ENCODE measurements at places on chromosomes 5 and 9.

GRCh38 chr5:99239826-99240360, 311.1 kb upstream of the CHD1 start:
- no peak for DNase-seq

- DNase-seq, result no peak
Observed at GRCh38 chr5:41841325-41841724, 28.9 kb downstream of the OXCT1 start.

DNA sequence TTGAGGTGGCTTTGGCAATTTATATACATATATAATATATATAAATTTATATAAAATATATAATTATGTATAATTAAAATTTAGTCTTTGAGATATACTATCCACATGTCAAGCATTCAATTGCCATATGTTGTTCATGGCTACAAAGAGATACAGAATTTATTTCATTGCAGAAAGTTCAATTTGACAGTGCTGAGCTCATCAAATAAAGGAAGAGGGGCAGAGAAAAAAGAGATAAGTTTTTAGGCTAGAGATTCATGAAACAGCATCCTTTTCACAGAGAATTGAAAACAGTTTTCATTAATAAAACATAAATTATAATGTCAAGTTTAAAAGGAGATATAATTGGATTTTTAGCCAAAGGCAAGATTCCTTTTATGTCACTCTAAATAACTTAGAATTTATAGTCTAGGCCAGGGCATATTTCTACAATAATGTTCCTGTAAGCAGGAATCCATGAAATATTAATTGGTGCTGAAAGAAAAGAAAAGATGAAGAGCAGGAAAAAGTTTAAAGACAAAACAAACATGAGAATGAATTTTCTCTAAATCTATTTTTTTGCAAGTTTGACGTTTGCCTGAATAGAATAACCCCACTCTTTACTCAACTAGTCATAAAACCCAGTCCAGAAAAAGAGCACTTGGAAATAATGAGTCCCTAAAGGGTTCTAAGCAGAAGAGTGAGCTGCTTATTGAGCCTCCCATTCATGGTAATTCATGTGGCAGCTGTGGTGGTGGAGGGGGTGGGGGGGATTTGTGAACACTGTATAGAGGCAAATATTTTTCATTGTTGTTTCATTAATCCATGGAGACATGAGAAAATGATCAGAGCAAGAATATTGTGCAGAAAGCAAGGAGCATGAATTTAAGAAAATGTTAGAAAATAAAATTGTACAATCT, 1279.5 kb downstream of the CDH12 start:
- DNase-seq, result peak; percentile 30

GRCh38 chr5:159240301-159240870, 22.7 kb upstream of the UBLCP1 start:
- DNase-seq, result no peak

DNA sequence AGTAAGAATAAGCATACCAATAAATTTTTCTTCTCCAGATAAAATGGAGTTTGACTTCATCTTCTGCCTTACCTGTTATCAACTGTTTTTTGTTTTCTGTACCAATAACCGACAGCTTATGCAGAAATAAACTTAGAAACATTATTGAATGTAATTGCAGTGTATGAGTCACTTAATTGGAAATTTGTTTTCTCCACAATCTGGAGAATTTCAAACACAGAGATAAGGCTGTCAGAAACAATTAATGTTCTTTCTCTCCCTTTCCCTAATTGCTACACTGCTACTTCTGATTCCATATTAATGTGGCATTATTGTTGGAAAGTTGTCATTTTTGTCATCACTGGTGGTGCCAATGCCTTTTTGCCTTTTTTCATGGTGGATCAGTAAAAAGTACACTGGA, 180.3 kb downstream of the SLCO4C1 start:
- no peak for DNase-seq

- DNase-seq, result no peak
Observed at GRCh38 chr5:179373961-179374505, 28.8 kb upstream of the ADAMTS2 start.

DNA sequence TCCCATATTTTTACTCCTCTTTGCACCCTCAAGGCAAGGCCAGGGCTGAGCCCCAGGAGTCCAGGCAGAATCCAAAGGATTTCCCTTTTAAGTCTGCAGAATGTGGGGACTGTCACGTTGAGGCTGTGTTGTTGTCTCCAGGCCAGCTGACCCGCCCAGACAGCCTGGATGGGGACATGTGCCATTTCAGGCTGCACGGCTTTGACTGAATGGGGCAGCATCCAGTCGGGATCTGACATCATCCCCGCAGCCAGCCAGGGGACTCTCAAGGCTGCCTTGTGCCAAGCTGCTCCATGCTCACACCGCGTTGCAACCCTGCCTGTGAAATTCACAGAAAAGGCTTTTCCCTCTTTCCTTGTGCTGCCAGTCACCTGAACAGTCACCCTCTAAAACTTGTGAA, 2.2 kb upstream of the ZNF366 start:
- DNase-seq, result peak; percentile 76

- DNase-seq, result no peak
Observed at GRCh38 chr5:171850324-171850947, 64.8 kb downstream of the SMIM23 start.

GRCh38 chr9:137007816-137008270, 11.5 kb upstream of the CLIC3 start:
- DNase-seq, result no peak

- DNase-seq, result no peak
Observed at GRCh38 chr9:77833561-77834429, 185.7 kb upstream of the GNA14 start.

DNA sequence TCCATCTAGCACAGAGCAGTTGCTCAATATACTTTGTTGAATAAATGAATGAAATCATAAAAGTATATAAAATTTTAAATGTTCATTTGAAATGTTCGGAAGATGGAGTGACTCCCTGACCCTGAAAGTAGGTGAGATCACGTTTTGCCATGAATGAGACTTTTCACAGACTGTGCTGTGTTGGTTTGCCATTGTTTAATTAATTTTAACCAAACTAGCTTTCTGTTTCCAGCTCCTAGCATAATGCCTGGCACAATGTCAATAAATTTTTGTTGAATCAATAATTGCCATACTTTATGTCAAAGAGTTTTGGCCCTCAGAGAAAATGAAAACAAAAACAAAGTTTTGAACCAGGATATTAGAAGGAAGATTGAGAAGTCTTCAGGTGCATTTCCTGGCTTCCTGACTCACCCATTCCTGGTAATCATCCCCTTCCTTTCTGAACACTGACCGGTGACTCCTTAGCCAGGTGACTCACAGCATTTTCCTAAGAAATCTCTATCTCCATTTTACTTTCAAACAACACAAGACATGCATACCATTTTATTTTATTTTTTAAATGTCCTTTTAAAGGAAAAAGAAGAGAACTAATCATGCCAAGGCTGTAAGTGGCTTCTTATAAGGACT, 15.1 kb downstream of the SLC28A3 start:
- no peak for DNase-seq

- no peak for DNase-seq
Observed at GRCh38 chr5:136655468-136655867, 290.1 kb upstream of the TRPC7 start.

DNA sequence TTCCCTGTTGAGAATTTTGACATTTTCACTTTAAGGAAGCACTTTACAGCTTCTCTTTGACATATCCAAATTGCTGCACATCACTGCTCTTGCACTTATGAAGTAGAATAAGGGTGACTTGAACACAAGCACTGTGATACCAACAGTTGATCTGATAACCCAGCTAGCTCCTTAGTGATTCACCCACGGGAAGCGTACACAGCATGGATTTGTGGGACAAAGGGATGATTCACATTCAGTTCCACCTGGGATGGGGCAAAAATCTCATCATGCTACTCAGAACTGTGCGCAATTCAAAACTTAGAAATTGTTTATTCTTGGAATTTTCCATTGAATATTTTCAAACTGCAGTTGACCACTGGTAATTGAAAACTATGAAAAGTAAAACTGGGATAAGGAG, 1565.5 kb upstream of the CDH9 start:
- no peak for DNase-seq

- DNase-seq, result no peak
Observed at GRCh38 chr5:145347026-145347616, 488.0 kb downstream of the PRELID2 start.

DNA sequence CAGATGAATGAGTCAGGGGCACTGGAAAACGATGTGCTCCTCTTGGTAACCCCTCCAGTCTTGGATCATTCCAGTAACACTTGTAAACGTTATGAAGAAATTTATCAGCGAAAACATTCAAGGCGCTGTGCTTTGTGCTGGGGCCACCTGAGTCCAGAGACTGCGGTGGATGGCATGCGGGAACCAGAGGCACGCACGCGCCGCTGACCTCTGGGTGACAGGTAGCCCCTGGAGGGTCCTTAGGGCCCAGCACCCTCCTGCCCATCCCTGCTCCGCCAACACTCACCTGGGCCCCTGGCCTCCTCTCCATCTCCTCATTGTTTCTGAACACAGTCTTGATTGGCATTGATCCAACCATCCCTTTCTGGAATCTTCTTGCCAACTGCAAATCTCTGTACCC, 86.9 kb downstream of the DAP start:
- DNase-seq, result no peak

GRCh38 chr9:78291240-78291925, 5.5 kb upstream of the PSAT1 start:
- DNase-seq, result no peak

- no peak for DNase-seq
Observed at GRCh38 chr5:36230151-36230790, 11.5 kb downstream of the NADK2 start.

- DNase-seq, result no peak
Observed at GRCh38 chr5:93791518-93791972, 50.1 kb upstream of the POU5F2 start.

DNA sequence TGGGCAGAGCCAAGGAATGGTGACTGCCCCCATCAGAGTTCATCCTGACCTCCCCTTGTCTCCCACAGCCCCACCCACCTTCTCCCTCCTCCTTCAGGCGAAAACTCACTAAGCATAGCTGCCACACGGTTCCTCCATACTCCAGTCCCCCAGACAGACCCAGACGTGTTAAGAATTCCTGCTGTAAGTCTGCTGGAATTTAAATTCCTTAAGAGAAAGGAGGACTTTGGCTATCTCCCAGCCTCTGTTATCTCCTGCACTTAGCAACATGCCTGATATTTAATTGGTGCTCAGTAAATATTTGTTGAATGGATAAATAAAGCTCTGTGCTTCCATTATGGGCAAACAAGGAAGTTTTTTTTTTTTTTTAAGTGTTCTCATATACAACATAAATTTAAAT, 213.7 kb downstream of the RFK start:
- DNase-seq, result no peak

- no peak for DNase-seq
Observed at GRCh38 chr9:133473743-133474142, 5.2 kb downstream of the SLC2A6 start.

DNA sequence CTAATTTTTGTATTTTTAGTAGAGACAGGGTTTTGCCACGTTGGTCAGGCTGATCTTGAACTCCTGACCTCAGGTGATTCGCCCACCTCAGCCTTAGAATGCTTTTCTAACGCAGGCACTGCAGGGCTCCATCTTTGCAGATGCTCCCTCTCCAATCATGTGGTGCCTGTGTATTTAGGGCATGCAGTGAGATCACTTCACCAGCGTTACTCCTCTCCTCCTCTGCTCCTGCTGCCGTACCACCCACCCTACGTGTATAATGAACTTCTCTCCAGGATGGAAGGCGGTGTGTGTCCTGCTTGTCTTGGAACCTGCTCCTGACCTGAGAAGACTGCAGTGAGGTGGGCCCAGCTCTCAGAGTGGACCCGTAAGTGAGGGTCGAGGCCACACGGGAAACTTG, 13.6 kb upstream of the CFAP157 start:
- no peak for DNase-seq

- DNase-seq, result no peak
Observed at GRCh38 chr5:15575666-15576065, 75.7 kb downstream of the FBXL7 start.

Data from globus pallidus (tissue), 1 donor.